ENCODE measurements at places on chromosomes 7 and 10.

DNA sequence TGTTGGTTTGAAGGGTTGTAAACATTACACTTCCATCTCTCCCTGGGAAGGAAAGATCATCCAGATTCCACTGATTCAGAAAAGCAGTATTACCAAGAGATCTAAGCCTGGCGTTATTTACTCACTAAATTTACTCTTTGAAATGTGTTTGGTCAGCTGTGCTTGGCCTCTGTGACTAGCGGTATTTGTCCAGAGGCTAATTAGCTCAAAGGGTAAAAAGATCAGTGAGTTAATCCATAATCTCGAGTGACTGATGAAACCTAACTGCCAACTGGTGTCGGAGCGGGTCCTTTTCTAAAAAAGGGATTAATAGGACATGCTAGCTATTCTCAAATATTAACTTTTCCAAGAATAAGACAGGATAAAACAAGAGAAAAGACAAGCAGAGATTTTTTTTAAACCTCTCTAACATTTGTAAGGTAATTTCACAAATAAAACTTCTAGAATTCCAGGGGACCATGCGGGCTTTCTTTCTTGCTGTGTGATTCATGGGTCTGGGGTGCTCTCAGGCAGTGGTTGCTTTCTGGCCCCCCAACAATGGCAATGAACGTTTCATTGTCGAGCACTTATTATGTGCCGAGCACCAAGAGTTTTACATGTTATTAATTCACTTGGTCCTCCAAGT lies 247.3 kb upstream of the AOAH start:
- DNase-seq = no peak

DNA sequence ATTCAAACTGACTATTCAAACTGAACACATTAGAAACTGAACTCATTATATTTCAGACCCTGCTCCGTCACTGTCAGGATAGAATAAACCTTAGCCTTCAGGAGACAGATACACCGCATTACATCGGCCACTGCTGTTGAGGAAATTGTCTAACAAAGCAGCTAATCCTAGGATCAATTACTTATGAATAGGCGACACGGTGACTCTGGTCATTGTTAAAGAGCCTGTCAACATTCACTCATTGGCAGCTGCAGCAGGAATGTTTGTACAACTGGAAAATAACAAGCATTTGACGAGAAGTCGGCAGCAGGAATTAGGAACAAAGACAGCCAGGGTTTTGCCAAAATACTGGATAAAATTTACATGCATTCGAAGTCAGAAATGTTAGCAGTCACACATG lies 112.0 kb upstream of the MKX start:
- DNase-seq = no peak

DNA sequence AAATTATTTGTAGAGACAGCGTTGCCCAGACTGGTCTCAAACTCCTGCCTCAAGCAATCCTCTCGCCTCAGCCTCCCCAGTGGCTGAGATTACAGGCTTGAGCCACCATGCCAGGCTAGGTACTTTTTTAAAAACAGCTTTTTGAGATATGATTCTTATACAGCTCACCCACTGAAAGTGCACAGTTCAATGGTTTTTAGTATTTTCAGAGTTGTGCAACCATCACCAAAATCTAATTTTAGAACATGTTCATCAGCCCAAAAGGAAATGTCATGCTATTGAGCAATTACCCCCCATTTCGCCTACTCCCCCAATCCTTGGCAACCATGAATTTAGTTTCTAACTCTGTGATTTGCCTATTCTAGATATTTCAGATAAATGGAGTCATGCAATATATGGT lies 73.7 kb downstream of the EVX1 start:
- no peak for DNase-seq

DNA sequence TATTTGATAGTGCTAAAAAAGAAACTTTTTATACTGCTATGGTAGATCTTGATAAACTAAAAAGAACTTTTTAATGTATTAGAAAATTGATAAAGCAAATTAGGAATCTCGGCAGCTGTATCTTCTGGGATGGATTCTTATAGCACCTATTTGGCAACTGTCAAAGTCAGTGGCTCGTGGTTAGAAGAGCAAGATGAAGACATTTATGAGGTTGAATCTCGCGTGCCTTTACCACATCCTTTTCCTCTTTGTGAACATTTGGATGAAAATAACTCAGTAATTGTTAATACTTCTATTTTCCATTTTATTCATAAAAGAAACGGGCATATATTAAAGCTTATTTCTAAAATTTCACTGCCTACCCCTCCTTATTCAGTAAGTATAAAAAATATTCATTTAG lies 76.2 kb downstream of the CYP51A1 start:
- no peak for DNase-seq

DNA sequence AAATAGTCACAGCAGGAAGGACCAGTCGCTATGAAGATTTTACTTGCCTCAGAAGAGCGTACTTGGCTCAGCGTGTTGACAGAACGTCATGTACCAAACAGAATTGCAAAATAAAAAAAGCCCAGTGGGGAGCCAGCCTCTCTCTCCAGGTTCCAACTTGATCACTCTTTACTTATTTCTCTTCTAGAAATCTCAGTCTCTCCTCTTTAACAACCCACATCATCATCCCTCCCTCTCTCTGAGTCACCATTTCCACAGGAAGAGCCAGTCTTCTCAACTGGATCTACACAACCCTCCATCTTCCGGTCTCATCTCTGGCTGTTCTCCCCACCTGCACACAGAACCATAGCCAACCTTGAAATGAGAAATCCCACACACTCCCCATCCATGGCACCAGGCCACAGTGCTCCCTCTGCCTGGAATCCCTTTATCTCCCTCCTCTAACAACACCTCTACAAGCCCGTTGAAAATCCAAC lies 718.3 kb downstream of the GRID1 start:
- no peak for DNase-seq

DNA sequence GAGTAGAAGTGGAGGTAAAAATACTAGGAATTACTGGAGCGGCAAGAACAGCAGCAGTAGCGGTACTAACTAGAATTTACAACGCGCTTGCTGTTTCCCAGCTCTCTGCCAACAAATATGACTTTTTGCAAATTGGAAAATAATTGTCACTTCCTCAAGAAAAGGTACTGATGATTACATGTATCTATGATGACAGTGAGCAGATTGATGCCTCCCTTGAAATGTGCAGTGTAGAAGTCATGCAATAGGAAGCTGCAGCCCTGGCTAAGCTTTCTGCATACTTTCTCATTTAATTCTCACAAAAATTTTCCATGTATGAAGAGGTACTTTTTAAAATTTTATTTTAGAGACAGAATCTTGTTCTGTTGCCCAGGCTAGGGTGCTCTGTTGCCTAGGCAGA lies 49.9 kb downstream of the ANK3 start:
- DNase-seq = no peak

DNA sequence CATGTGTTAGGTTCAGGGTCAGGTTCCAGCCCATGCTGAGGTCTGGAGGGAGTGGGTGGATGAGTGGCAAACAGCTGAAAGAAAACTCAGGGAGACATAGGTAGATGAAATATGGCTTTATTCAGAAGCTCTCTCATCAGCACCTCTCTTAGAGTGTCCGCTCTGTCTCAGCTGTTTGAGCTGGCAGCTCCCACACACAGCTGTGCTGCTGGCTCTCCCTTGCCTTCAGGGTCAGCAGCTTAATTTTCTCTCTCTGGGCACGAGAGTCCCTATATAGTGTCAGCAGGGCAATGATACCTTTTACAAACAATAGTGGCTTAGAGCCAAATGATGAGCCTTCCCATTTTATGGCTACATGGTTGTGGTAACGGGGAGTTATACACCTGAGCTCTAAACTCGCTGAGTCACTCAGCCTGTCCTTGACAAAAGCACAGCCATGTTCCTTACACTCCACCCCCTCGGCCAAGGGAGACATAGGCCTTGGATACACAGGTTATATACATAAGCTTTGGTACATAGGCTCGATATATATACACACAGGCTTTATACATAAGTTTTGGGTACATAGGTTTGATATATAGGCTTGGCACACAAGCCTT lies 10.4 kb downstream of the RNF133 start:
- no peak for DNase-seq

GRCh38 chr7:47232751-47233412 lies 349.0 kb downstream of the TNS3 start:
- no peak for DNase-seq

- no peak for DNase-seq
Observed at GRCh38 chr7:106243893-106244292, 40.9 kb downstream of the NAMPT start.

GRCh38 chr7:71987200-71987767 lies 424.9 kb downstream of the CALN1 start:
- no peak for DNase-seq

DNA sequence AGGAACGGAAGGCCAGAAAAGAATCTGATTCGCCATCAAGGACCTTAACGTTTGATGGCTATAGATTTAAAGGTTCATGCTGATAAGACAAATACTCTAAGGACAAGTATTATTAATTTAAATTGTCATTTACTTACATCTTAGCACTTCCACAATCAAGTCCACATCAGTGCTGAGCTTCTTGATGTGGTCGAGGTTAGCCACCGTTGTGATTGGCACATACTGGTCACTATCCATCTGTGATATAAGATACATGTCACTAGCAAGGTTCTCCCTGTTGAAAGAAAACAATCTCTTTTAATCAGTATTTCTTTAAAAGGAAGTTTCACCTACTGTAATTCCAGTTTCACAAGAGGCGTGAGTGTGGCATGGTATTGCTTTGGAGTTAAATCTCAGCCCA lies 88.7 kb downstream of the LARP4B start:
- DNase-seq = no peak

DNA sequence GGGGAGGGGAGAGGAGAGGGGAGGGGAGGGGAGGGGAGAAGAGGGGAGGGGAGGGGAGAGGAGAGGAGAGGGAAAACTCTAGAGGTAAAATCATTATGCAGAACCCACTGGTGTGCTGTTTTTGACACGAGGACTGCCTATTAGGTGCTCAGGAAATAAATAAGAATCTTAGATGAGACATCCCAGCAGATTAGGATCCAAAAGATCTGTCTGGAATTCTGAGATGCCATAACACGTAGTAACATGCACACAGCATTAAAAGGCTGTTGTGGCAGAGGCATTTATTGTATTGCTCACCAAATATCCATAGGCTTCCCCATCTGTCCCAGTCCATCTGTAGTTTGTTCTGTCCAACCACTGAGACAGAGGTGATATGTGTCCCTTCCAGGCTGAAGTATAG lies 40.8 kb upstream of the KMT2E start:
- DNase-seq = no peak

DNA sequence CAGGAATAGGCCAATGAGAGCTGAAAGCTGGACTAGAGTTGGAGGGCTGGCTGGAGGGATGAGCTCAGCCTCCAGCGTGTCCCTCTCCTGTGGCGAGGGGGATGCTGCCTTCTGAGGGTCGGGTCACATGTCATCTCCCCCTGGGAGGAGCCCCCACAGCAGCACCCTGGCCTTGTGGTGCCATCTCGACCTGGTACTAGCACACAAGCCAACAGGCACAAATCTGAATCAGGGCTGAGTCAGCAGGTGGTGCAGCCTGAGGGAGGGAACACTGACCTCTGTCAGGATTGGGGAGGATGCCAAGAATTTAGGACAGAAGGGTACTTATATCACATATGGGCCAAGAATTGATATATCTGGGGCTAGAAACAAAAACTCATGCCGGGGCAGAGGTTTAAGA lies 280.4 kb downstream of the CELF2 start:
- no peak for DNase-seq

- no peak for DNase-seq
Observed at GRCh38 chr7:134474828-134475227, 15.9 kb upstream of the AKR1B1 start.

DNA sequence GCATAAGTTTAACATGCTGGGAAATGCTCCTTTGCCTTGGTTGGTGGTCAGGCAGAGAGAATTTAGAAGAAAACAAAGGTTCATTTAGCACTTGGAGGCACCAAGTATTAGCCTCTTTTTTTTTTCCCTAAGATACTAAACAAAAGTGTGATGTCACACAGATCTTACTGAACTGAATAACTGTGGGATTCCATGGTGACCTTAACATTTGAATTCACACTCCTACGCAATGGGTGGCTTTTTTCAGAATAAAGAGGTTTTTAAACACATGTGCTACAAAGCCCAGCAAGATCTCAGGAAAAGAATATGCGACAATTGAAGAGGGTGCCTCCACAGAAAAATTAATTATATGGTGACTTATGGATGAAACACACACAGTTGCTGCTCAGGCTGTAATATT lies 133.4 kb upstream of the ABCB5 start:
- DNase-seq = no peak

GRCh38 chr10:17348011-17348500 lies 106.3 kb downstream of the ST8SIA6 start:
- no peak for DNase-seq

GRCh38 chr7:43960933-43961332 lies 34.7 kb downstream of the UBE2D4 start:
- no peak for DNase-seq

- DNase-seq = no peak
Observed at GRCh38 chr10:90998733-90999511, 78.0 kb upstream of the ANKRD1 start.

DNA sequence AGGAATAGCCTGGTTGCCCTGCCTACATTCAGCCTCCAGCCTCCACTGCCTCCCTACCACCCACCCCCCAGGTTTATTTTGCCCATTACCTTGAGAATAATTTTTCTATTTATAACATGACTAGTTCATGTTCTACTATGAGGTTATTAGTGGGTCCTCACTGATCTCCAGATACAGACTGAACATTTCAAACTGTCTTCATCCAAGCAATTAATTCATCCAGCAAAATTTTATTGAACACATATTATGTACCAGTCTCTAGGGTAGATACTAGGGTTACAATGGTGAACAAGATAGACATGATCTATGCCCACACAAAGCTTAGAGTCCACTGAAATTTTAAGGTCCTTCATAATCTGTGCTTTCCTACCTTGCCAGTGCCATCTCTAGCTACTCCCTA lies 51.6 kb upstream of the FHIP2A start:
- no peak for DNase-seq
